HS-5 (cell line): ENCODE measurements at places on chromosomes 11 and 22.
A peak's percentile ranks its signal among the peaks of the same experiment; 100 is the strongest.

- no peak for DNase-seq
Observed at GRCh38 chr11:46118702-46119351, 2.4 kb downstream of the PHF21A start.

- peak; percentile 72 for DNase-seq
Observed at GRCh38 chr22:43090130-43090789, 1.1 kb upstream of the TTLL1 start.

DNA sequence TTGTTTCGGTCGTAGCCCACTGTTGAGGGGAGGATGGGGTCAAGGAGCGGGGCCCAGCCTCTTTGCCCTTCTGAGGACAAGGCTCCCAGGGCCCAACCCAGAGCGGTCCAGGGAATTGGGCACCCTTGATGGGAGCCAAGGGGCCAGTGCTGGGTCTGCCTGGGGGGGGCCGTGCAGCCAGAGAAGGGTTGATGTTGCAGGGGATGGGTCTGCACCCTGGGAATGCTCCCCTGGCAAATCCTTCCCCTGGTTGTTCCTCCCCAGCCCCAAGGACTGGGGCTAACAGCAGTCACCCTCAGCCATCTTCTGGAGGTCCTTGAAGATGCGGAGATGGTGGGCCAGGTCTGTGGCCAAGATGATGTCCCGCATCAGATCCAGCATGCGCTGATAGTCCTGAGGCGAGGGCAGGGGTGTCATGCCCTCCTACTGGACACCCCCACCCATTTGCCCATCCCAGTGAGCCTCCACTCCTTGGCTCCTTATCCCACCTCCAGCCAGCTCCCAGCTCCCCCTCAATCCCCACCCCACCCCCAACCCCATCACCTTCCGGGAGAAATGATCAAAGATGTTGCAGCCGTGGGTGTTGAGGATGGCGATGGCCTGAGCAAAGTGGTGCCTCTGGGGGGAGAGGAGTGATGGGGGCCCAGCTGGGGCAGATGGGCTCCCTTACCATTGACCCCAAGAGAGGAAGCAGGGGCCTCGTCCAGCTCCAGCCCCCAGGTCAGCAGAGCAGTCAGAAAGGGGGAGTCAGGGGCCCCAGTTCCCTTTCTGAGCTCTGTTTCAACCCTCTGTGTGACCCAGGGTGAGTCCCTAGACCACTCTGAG lies 95.0 kb downstream of the PDE2A start:
- no peak for DNase-seq

DNA sequence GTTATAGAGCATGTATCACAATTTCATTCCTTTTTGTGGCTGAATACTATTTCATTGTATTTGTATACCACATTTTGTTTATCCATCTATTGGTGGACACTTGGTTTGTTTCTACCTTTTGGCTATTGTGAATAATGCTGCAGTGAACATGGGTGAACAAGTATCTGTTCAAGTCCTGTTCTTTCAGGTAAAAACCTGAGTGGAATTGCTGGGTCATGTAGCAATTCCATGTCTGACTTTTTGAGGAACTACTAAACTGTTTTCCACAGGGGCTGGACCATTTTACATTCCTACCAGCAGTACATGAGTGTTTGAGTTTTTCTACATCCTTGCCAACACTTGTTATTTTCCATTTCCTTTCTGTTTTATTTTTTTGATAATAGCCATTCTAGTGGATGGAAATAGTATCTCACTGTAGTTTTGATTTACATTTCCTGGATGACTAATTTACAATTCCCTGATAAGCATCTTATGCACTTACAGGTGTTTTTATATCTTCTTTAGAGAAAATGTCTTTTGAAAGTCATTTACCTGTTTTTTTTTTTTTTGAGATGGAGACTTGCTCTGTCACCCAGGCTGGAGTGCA lies 12.2 kb downstream of the CABIN1 start:
- DNase-seq: no peak

DNA sequence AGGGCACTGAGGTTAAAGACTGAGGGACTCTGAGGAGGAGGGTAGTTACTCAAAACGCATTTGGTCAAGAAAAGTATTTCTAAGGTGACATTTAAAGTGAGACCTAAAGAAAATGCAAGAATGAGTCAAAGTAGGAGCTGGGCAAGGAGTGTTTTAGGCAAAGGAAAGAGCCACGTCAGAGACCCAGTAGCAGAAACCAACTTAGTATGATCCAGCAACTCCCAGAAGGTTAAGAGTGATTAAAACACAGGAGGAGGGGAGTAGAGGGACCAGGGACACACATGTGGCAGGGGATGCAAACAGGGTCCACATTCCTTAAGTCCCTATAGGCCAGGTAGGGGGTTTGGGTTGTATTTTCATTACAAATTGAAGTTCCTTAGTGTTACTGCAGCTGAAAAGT lies 24.3 kb upstream of the CCDC34 start:
- DNase-seq: no peak

- DNase-seq: no peak
Observed at GRCh38 chr11:74950374-74950969, 1.4 kb downstream of the SPCS2 start.

GRCh38 chr11:4809246-4809645 lies 5.1 kb upstream of the OR52R1 start:
- DNase-seq: no peak

DNA sequence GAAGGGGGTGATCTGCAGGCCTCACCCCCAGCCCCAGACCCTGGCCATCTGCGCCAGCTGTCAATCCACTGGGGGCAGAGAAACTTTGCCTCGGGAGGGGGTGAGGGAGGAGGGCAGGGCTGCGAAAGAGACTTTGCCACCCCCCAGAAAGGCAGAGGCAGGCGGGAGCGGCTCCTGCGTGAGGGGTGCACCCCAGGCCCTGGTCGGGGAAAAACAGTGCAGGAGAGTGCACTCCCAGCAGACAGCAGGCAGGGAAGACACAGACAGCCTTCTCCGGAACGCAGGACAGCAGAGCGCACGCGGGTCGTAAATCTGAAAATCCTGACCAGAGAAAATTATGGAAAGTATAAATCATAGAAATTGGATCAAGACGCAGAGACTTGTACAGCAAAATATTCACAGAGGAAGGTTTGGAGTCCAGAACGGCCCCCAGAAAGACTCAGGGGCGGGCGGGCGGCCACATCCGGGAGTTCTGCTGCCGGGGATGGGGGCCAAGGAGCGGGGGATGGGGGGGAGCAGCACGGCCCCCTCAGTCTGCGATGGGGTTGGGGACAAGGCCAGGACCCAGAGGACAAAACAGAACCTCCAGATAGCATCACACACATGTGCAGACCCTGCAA lies 8.0 kb upstream of the MRPL23 start:
- DNase-seq: no peak

DNA sequence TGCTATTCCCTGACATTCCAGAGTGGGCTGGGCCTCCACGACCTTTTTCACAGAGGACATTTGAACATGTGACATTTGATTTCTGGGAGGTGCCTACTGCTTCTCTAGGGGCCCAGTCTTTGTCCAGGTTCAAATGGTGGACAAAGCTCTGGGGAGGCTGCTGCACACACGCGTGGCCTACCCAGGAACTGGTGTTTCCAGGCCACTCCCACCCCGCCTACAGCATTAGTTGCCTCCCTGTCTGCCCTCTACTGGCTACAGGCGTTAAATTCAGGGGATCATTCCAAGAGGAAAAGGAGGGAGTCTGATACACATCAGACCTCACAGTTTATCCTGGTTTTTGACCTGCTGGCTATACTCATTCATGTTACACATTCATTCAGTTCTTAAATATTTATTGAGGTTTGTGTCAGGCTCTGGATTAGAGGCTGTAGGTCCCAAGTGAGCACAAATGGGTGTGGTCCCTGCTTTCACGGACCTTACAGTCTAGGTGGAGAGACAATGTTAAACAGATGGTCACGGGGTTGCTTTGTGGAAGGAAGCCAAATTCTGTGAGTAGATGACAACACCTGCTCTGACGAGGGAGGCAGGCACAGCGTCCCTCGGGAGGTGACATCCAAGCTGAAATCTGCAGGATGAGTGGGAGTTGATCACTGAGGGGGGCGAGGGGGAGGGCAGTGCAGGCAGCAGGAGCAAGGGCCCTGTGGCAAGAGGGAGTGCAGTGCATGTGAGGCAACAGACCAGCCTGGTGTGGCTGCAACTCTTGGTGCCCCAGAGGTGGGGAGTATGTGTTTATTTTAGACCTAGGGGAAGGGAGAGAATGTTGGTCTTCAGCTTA lies 11.8 kb downstream of the TUB start:
- no peak for DNase-seq
